NK-92 treated with Interleukin-12 subunit alpha and Interleukin-12 subunit beta, amount 100 ng/mL, for 24 hours (cell line): ENCODE measurements at places on chromosomes 5 and 9.
A peak's percentile ranks its signal among the peaks of the same experiment; 100 is the strongest.

DNA sequence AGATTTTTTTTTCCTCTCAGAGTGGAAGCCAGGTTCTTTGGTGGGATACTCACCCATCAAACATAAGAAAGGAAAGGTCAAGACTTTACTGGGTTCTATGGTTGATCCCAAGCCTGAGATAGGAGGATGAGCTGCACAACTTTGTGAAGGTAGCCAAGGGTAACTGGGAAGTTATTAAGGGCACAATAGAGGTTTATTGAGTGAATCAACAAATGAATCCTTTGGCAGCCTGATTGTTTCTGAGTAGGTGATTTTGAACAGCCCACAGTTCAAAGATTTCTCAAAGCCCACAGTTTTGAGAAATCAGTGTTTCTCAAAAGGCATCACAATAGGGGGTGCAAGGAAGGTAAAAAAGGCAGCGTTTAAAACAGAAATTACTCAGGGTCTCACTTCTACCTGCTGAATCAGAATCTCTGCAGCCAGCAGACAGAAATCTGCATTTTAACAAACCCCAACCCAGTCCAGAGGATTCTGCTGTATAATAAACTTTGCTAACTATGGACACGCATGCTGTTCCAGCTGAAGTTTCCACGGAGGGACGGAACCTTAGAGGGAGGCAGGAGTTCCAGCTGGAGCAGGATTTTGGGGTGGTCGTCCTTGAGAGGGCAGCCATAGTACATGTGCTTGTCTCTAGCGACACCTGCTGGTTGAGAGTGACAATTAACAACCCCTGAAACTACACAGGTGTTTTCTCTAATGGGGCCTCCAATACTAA lies 32.7 kb upstream of the FSD1L start:
- peak; percentile 27 for DNase-seq

- no peak for DNase-seq
Measured at GRCh38 chr9:19787672-19788071, 1.2 kb downstream of the SLC24A2 start.

- no peak for DNase-seq
Measured at GRCh38 chr5:16480821-16481538, 15.4 kb upstream of the ZNF622 start.

DNA sequence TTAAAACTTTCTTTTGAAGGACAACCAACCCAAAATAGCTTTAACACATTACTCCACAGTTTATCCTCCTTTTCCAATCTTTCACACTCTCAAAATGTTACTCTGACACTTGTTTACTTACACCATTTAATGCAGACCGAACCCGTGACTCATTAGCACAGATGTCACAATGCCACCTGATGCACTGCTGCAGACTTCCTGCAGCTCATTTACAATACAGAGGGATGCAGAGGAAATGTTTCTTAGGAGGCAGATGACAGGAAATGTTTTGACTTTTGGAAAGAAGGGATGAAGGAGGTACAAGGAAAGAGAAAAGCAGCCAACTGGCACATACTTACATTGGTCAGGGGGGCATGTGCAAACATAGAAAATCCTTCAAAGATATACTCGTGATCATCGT lies 39.0 kb downstream of the DROSHA start:
- DNase-seq, result no peak

GRCh38 chr9:95229230-95229915 lies 88.1 kb downstream of the FANCC start:
- no peak for DNase-seq

- DNase-seq, result no peak
Measured at GRCh38 chr9:13688990-13689600, 409.6 kb upstream of the MPDZ start.

DNA sequence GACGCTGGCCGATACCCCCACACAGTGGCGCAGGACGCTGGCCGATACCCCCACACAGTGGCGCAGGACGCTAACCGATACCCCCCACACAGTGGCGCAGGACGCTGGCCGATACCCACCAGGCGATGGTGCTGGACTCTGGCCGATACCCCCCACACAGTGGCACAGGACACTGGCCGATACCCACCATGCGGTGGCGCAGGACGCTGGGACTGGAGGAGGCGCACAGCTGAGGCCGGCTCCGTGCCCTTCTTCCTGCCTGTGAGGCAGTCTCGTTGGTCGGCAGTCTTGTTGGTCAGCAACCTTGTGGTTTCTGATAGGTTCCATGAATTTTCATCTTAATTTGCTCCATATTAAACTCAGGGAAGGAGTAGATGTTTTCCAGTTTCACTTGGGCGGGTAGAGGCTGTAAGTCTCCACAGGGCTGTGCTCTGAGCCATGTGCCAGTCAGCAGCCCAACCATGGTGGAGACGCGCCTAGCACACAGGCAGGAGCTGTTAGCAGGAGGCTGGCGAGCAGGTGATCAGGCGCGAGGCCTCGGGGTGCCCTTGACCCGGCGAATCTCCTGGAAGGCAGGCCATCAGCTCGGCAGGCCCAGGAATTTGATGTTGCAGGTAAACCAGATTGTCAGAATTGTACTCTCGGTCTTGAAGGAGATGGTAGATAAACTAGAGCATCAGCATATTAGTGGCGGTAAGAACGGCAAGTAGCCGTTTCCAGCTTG lies 75.6 kb downstream of the EHMT1 start:
- no peak for DNase-seq

- no peak for DNase-seq
Measured at GRCh38 chr5:124936626-124936933, 190.1 kb upstream of the ZNF608 start.

GRCh38 chr9:121529237-121529987 lies 29.8 kb upstream of the GGTA1 start:
- no peak for DNase-seq

DNA sequence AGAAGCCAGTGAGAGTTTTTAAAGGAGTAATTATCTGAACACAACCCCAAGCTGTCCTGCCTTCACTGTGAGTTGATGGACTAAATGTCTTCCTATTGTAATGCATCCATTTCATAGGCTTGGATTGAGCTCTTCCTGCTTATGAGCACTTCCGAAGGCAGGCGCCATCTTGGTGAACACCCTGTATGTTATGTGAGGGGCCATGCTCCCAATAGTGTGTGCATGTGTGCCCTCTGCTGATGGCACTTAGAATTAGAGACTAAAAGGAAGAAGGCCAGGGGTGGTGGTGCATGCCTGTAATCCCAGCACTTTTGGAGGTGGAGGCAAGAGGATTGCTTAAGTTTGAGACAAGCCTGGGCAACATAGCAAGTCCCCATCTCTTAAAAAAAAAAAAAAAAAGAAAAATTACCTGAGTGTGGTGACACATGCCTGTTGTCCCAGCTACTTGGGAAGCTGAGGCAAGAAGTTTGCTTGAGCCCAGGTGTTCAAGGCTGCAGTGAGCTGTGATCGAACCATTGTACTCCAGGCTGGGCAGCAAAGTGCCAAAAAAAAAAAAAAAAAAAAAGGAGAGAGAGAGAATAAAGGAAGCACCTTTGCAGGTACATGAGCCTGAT lies 65.0 kb downstream of the C9orf152 start:
- no peak for DNase-seq

GRCh38 chr5:120152472-120152871 lies 311.6 kb upstream of the PRR16 start:
- no peak for DNase-seq

DNA sequence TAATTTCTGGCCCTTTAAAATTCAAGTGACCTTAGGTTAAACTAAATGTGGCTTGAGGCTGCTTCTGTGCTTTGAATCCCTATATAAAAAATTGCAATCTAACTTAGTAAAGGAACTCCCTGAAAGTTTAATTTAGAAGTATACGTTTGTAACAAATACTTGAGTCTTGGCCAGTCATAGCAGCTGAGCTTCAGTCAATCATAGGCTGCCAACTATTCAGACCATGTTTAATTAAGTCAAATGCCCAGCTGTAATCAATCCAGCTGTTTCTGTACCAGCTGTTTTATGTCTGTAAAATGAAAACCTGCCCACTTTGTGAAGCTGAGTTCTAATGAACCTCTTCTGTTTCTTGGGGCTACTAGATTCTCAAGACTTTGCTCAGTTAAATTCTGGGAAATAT lies 760.1 kb downstream of the MAT2B start:
- DNase-seq, result no peak

DNA sequence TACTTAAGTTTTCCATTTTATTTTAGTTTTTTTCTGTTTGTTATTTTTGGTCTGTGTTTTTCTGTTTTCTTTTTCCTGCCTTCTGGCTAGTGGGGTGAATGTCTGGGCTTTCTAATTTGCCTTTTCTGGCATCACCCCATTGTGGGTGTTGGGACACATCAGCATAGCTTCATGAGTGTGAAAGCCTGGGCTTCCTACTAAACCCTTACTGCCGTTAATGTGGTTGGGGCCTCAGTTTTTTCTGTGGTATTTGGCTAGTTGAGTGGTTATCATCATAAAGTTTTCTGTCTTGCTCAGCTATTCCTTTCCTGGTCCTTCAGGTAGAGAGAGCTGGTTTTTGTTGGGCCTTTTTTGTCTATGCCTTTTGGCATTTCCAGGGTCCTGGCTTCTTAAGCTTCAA lies 21.4 kb downstream of the C5orf47 start:
- DNase-seq, result peak; percentile 8

- DNase-seq, result no peak
Measured at GRCh38 chr9:77954013-77954665, 77.5 kb downstream of the GNAQ start.

DNA sequence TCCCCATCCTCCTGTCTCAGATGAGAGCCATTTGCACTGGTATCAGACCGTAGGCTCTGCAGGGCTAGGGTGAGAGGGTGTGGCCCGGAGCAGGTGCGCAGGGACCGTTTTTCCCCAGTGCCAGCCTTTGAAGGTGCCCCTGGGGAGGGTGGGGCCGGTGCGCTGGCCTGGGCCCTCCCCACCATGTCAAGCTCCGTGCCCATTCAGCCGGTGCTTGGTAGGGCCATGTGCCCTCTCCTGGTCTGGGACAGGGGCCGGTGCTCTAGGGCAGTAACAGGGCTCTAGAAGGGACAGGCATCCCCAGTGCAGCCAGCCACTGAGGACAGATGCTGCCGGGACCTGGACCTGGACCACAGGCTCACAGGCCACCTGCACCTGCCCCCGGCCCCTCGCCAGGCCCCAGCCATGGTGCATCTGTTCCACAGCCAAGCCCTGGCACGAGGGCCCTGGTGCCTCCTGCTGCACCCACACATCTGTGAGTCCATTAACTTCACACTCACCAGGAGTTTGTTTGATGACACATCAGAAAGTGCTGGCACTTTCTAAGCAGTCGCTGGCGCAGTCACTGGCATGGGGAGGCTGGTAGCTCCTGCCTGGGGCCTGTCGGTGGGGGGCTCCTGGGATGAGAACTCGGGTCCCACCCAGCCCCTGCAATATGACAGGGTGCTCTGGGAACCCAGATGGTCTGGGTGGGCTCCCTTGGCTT lies 5.0 kb upstream of the QRFP start:
- no peak for DNase-seq

DNA sequence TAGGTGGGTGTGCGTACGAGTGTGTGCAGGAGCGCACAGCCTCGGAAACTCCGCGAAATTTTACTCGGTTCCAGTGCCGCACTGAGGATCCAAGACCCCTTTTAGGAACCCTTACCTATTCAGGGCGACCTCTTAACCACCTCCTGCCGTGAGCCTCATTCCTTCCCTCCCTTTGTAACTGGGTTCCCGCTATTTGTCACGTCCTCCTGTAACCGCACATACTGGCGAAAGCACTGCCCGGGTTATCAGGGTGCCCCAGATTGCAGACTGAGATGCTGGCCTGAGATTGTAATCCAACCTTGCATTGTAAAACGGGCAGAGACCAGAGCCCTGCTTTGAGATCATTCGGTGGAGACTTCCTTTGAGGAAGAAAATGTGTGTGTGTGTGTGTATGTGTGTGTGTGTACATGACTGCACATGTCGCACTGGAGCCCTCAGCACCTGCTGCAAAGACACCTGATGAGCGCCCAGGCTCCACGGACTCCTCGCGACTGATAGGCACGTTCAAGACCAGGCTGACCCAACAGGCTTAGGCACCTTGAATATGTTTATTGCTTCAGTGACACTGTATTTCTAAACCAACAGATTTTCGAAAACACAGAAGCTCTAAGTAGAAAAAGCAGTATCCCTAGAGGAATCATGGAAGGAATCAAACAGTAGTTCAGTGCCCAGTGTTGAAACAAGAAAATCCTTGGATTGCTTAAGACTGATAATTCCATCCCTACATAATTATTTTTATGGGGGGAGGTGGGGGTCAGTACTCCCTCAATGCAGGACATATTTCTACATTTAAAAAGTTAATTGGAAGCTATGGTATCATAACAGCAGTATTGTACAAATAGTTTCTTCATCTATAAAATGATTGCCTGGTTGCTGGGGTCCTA lies 86.5 kb upstream of the TNFAIP8 start:
- peak; percentile 52 for DNase-seq

- DNase-seq, result no peak
Measured at GRCh38 chr5:98905857-98906688, 22.7 kb downstream of the CHD1 start.

DNA sequence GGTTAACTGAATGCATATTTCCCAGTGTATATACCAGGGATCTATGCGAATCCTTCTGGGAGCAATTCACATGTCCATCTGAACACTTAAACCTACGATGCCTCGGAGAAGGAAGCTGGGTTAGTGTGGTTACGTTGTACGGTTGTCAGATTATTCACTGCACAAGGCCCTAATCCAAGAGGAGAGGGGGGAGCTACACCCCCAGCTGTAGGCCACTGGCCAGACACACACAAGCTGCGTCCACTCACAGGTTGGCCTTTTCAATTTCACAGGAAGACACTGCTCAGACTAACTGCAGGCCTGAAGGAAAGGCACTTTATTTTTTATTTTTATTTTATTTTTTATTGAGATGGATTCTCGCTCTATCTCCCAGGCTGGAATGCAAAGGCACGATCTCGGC lies 184.5 kb upstream of the GNA14 start:
- no peak for DNase-seq

- DNase-seq, result no peak
Measured at GRCh38 chr9:119758241-119758640, 389.0 kb upstream of the BRINP1 start.
